ENCODE measurements at places on chromosomes 11 and 22.

GRCh38 chr11:24478718-24479117, 18.1 kb upstream of the LUZP2 start:
- no peak for DNase-seq

- no peak for DNase-seq
These were observed 17.4 kb upstream of the SOX6 start for GRCh38 chr11:16373768-16374167.

GRCh38 chr11:88310246-88310645, 27.3 kb downstream of the CTSC start:
- no peak for DNase-seq

DNA sequence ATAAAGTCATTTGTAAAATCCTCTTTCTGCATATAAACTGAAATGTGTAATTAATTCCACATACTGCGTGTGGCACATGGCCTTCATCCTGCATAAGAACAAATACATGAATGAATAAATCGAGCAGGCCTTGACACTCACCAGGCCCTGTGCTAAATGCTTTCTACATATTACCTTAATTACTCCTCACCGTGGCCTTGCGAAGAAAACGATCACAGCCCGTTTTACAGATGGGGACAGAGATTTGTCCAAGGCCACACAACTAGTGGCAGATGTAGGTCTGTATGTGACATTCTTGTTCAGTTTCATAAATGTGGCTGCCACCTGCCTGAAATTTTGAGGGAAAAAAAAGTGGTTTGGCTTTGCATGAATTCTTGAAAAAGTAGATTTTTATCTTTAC, 5.8 kb upstream of the CCND1 start:
- no peak for DNase-seq

- no peak for DNase-seq
These were observed 14.0 kb downstream of the VPS37C start for GRCh38 chr11:61147271-61147670.

DNA sequence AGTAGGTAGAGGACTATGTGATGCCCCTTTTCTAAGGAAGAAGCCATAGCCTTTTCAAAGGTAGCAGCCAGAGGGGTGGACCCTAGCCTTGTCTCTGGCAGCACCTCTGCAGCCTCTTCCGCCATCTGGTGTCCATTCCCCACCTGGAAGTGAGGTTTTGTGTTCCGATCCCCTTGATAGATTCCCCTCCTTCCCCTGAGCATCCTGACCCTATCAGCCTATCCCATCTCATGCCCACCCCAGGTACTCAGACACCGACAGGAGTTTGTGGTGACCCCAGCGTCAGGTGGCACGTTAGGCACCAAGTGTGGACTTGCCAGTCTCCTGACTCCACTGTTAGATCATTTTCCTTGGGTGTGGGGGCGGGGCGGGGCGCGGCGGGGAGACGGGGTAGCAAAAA, 398 bp upstream of the FAM89B start:
- DNase-seq: no peak

DNA sequence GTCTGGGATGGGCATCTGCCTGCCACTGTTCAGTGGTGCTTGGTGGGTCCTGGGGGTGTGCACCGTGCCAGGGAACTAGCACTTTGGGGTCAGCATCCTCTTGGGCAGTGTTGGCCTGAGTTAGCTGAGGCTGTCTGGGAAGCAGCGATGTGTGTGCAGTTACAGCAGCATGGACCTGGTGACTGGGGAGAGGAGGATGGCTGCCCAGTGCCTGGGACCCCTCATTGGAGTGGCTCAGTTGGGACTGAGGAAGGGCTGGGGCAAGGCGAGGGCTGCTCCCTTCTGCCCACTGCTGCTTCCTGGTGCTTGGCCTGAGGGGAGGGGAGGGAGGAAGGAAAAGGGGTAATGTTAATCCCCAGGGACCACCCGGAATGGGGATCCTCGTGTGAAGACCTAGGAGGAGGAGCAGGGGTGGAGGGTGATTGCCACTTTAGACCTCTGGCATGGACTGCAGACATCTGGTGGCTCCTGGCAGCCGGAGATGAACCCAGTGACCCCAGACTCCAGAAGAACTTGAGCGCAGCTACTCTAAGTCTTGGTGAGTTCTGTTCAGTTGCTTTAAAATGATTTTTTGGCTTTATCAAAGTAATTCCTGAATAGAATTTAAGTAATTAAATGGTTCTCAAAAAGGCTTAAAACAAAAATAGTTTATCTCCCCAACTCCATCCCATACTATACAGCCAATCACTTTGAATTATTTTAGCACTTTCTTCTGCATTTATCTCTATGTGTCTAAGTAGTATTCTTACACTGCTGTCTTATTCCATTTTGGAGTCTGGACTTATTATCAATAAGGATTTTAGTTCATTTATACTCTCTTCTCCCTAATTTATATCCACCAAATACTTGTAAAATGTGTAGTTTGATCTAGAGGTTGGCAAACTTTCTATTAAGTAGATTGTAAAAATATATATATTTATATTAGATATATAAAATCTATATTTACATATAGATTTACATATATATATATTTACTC, 15.4 kb upstream of the TMEM191C start:
- no peak for DNase-seq

- no peak for DNase-seq
These were observed 187.3 kb upstream of the B3GAT1 start for GRCh38 chr11:134599299-134599771.

GRCh38 chr11:131584785-131585592, 214.6 kb downstream of the NTM start:
- no peak for DNase-seq

DNA sequence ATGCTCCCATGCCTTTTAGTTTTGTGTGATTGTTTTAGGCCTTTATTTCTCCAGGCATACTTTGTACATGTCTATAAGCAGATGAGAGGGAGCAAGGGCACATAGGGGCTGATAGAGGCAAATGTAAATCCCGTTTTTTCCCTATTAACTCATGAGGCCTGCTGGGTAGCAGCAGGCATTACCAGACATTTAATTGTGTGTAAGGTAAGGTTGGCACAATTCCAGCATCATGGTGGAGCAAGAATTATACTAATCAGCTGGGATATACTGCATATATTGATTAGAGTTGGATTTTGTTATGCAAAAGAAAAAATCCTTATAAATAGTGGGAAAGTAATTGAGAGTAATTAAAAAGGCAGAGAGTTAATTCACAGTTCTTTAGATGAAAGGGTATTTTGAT, 12.2 kb downstream of the FAT3 start:
- no peak for DNase-seq

DNA sequence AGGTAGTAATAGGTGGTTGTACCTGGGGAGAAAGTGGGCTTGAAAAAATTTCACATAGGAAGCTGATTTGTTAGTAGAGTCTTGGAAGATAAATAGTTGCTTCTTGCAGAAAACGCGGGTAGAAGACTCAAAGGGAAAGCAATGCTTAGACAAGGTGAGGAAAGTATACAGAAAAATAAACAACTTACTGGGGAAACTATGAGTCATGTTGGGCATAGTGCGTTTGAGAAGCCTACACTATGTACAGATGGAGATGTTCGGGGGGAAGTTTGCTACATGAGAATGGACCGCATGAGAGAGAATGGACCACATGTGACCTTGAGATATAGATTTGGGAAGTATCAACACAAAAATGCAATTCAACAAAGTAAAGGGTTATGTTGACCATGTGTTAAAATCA, 86.7 kb upstream of the DDI1 start:
- DNase-seq: no peak

GRCh38 chr11:102964867-102965266, 9.3 kb upstream of the MMP13 start:
- no peak for DNase-seq

- no peak for DNase-seq
These were observed 624 bp downstream of the TMEM41B start for GRCh38 chr11:9313648-9314290.

DNA sequence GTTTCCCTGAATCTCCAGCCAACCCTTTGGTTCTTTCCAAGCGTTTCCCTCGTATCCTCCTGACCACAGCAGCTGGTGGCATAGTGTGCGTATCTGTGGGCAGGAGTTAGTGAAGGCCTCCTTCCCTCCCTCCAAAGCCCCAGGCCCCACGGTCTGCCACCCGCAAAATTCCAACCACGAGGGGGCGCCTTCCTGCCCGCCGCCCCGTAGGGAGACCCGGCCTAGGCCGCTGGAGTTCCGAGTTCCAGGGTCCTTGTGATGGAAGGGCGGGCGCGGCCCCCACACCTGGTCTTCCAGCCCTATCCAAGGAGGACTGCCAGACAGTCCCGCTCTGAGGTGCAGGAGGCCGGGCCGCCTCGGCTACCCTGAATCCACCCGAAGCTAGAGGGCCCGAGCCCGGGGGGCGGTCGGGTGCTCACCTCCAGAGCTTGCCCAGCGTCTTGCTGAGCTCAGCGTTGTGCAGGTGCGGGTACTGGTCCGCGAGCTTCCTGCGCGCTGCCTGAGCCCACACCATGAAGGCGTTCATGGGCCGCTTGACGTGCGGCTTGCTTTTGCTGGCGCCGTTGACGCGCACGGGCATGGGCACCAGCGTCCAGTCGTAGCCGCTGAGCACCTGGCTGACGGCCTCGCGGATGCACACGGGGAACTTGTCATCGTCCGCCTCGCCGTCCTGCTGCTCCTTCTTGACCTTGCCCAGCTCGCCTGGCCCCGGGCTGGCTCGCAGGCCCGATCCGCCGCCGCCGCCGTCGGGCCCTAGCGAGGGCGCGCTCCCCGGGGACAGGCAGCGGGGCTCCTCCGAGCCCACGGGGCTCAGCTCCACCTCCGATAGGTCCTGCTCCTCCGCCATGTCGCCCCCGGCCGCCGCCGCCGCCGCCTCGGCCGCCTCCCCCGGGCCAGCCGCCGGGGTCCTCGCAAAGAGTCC, 1.2 kb downstream of the SOX10 start:
- DNase-seq: no peak
